ENCODE measurements at places on chromosomes 11 and 22. TPM values are rescaled to one million over a fixed set of nuclear protein-coding genes. Genes with fewer than 3 reads are reported as not detected.

Gene ALDH3B2
- total RNA-seq = not detected

Gene TMEM86A
- total RNA-seq = 1.3 TPM

Gene MMP27
- not detected for total RNA-seq

Gene INPP5J
- total RNA-seq = 0.23 TPM

Gene NDUFS8
- 308 TPM for total RNA-seq

Gene P2RY2
- not detected for total RNA-seq

Gene CARD16
- total RNA-seq = 4.5 TPM

Gene IRAG1
- total RNA-seq = 0.02 TPM

Gene DNAJB7
- total RNA-seq = not detected

DNA sequence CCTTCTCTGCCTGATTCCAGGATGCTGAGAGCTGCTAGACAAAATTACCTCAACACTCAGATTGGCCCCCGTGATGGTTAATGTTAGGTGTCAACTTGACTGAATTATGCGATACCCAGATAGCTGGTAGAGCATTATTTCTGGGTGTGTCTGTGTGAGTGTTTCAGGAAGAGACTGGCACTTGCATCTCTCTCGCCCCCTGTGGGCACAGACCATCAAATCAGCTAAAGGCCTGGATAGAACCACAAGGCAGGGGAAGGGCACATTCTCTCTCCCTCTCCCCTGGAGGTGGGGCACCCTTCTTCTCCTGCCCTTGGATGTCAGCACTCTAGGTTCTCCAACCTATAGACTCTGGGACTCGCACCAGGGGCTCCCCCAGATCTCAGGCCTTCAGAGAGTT lies 79.7 kb downstream of the KIRREL3 start:
- DNase-seq = no peak

DNA sequence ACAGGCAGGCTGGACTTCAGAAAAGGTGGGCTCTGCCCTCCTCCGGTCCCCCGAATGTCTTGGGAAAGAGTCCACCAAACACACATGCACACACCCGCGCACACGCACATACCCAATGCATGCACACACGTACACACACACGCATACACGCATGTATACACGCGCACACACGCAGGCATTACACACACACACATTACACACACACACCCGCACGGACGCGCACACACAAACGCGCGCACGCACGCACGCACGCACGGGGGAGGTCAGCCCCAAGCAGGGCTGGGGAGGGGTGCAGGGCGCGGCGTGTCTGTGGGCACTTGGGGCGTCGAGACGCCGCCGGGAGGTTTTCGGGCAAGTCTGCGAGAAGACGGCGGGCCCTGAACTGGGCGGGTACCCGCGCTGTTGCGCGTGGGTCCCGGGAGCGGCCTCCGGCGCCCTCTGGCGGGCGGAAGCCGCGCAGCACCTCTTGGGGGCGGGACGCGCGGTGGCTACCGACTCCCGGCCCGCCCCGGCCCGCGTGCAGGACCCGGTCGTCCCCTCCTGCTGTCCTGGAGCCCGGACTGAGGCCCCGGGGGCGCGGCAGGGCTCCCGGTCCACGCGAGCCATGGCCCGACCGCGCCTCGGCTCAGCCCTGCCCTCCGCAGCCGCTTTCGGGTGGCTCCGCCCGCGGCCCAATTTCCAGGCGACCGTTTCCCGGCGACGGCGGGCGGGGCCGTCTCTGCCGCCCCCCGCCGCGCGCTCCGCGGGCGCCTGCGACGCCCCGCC lies 3.6 kb downstream of the SEPTIN5 start:
- peak; percentile 61 for DNase-seq

- DNase-seq = no peak
Observed at GRCh38 chr11:91835051-91835560, 389.5 kb upstream of the FAT3 start.

- no peak for DNase-seq
Observed at GRCh38 chr11:64132191-64132771, 33.6 kb downstream of the MACROD1 start.

- DNase-seq = no peak
Observed at GRCh38 chr11:96779030-96779429, 389.2 kb downstream of the JRKL start.

DNA sequence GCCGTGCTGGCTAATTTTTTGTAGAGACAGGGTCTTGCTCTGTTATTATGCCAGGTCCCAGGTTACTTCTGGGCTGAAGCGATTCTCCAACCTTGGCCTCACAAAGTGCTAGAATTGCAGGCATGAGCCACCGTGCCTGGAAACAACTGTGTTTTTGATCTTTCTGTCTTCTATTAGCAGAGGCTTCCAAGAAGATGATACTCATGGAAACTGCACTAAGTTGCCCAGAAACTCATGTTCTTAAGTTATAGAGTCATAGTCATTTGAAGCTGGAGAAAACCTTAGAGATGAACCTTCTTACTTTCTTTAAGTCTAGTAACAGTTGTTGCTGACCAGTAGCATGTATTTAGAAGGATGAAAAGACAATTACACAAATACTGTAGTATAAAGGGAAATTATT lies 37.1 kb upstream of the HSPA8 start:
- no peak for DNase-seq

GRCh38 chr11:72760539-72761405 lies 8.6 kb upstream of the ARAP1 start:
- peak; percentile 64 for DNase-seq

DNA sequence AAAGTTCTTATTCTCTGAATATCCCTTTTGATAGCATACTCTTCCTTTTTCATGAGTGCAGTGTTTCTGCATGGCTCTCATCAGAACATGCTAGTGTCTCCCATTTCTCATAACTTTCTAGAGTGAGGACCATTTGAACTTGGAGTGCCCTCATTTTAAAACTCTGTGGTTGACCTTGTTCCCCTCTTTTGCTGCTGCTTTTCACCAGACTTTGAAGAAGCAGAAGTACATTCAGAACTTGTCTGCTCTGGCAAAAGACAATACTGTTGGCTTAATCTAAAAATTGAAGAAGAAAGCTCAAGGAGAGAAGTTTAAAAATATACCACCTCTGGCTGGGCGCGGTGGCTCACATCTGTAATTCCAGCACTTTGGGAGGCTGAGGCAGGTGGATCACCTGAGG lies 35.0 kb downstream of the PPARA start:
- DNase-seq = no peak

DNA sequence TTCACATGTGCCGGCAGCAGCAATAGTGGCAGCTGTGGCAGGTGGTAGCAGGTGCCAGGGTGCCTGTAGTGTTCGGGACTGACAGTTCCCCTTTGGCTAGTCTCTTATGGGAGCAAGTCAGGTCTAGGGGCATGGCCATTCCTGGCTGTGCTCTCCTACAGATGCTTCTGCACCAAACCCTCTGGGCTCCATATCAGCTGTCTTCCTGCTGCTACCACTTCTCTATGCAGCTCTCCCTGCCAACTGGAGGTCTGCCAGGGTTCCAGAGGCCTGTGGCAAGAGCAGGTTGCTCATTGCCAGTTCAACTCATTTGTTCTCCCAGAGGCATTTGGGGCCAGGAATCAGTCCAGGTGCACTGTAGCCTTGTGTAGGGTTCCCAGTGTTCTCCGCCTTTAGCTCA lies 473.7 kb downstream of the JRKL start:
- no peak for DNase-seq

DNA sequence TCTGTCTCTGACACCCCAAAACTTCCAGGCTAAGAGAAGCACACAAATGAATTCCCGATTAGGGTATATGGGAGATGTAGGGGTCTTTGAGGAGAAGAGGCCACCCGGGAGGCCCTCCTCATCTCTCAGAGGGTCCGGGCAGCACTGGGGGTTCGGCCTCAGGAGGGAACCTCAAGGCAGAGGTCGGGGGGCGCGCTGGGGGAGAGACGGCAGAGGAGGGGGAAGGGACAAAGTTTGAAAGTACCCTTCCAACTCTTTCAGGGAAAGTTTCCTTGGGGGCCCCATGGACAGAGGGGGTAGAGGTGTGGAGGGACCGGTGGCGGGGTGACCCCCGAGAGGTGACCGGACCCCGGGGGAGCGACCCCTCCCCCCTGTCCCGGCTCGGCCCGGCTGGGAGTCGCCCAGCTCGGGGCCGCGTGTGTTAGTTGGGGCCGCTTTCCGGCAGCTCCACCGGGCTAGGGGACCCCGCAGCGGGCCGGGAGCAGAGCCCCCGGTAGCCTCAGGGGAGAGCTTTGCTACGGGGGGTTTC lies 3.3 kb upstream of the GCAT start:
- DNase-seq = no peak

DNA sequence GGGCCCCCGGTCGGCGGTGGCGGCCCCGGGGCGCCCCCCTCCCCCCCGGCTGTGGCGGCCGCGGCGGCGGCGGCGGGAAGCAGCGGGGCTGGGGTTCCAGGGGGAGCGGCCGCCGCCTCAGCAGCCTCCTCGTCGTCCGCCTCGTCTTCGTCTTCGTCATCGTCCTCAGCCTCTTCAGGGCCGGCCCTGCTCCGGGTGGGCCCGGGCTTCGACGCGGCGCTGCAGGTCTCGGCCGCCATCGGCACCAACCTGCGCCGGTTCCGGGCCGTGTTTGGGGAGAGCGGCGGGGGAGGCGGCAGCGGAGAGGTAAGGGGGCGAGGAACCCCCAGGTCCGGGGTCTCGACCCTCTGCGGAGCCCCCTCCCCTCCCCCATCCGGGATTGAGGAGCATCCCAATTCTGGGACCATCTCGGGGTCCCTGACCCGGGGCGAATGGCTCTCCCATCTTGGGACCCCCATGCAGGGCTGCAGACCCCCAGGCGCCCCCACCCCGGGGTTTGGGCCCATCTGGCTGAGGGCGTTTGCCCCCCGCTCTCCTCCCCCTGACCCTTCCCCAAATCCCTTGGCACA lies 431 bp downstream of the KMT2A start:
- DNase-seq = no peak

DNA sequence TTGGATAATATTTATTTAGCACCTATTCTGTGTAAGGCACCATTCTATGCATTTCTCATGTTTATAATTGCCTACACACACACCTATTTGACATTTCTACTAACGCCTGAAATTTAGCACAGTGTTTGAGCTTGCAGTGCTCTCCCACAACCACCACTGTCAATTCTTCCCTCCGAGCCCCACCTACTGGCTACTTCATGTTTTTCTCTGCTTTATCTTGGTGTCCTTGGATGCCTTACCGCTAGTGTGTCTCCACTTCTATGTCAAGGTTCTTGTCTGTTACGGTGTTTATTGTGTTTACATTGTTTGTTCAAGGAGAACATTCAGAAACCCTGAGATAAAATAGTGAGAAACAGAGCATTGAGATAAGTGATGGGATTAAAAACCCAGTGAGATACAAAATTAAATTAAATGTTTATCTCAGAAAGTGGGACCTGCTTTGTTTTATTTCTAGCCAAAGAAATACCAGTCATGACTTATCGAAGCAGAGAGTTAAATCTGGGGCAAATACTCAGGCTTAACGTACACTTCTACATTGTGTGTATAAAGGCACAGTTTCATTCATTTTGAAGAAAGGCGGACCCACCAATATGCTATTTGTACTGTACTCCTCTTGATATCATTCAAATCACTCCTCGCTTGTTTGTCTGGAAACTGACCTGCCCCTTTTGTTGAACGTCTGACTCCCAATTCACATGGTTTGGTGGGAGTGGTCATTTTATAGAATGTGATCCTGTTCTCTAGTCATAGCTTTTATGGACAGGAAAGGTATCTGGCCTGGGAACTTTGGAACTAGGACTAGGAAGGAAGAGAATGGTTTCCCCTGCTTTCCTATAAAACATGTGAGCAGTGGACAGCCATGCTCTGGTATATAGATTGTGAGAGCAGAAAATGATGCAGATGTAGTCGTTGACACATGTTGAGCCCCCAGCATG lies 39.2 kb upstream of the SLC36A4 start:
- DNase-seq = peak; percentile 44

DNA sequence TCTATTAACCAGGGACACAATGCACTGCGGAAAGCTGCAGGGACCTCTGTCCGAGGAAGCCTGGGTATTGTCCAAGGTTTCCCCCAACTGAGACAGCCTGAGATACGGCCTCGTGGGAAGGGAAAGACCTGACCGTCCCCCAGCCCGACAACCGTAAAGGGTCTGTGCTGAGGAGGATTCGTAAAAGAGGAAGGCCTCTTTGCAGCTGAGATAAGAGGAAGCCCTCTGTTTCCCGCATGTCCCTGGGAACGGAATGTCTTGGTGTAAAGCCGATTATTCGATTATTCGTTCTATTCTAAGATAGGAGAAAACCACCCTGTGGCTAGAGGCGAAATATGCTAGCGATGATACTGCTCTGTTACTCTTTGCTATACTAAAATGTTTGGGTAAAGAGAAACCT lies 5.2 kb downstream of the BET1L start:
- no peak for DNase-seq

- DNase-seq = no peak
Observed at GRCh38 chr22:47167056-47167455, 404.6 kb downstream of the TBC1D22A start.

DNA sequence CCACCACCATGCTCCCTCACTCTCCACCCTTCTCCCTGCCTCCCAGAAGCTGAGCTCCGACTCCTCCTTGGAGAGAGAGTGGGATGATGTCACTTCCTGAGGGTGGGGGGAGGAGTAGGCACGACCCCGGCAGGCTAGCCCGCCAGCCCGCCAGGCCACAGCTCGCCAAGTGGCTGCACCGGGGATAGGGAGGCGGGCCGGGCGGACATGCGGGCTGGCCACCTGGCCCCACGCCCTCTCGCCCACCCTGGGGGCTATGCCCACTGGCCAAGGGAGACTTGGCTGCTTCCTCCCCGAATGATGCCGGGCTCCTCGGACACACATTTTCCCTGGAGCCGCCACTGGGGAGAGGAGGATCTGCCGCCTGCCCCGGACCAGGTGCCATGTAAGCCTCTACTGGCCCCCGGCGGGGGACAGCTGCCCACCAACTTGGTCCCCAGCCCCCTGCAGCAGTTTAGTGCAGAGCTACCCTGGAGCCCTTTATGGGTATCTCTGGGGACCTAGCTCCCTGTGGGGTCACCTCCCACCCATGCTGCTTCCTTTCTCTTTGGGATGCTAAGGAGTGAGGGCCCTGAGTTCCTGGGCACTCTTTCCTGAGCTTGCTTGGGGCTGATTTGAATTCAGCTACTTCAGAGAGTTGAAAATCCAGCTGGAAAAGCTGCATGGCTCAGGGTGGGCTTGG lies 33.7 kb upstream of the MYRF start:
- peak; percentile 76 for DNase-seq

GRCh38 chr11:4495487-4495886 lies 13.0 kb downstream of the OR52K1 start:
- DNase-seq = peak; percentile 6

Measured in HT1080 (cell line).